ENCODE measurements at places on chromosomes 6 and 20. TPM values are rescaled to one million over a fixed set of nuclear protein-coding genes. Genes with fewer than 3 reads are reported as not detected.

GRCh38 chr6:84095156-84095555 is 61.6 kb downstream of the MRAP2 start:
- H3K27me3 ChIP-seq, result no peaks in the 10 kb centered on the region
- H3K27ac ChIP-seq, result no peak overlapping the region
- H3K36me3 ChIP-seq, result no peaks in the 10 kb centered on the region
- no peaks in the 10 kb centered on the region for H3K4me1 ChIP-seq

Gene PNPLA1
- 0.28 TPM for total RNA-seq

Gene PRDM13
- not detected for total RNA-seq

DNA sequence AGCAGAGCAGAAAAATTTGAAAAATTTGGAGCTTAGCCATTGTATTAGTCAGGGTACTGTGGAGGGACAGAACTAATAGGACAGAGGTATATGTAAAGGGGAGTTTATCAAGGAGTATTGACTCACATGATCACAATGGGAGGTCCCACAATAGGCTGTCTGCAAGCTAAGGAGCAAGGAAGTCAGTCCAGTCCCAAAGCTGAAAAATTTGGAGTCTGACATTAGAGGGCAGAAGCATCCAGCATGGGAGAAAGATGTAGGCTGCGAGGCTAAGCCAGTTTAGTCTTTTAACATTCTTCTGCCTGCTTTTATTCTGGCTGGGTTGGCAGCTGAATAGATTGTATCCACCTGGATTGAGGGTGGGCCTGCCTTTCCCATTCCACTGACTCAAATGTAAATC is 82.0 kb downstream of the SMPDL3A start:
- no peaks in the 10 kb centered on the region for H3K36me3 ChIP-seq
- no peak overlapping the region for H3K4me3 ChIP-seq
- no peak for DNase-seq
- H3K27ac ChIP-seq, result no peak overlapping the region
- H3K4me1 ChIP-seq, result no peaks in the 10 kb centered on the region

GRCh38 chr6:28446818-28447511 is 3.7 kb upstream of the ZSCAN23 start:
- H3K4me1 ChIP-seq, result peaks cover 9% of the 10 kb centered on the region
- DNase-seq, result no peak
- H3K27ac ChIP-seq, result no peak overlapping the region
- H3K36me3 ChIP-seq, result no peaks in the 10 kb centered on the region
- no peak overlapping the region for H3K4me3 ChIP-seq

Gene HLA-F
- total RNA-seq, result 91.7 TPM

Gene FLRT3
- total RNA-seq, result 8.7 TPM

Gene SPEF1
- total RNA-seq, result 0.26 TPM

- DNase-seq, result no peak
- H3K4me3 ChIP-seq, result no peak overlapping the region
- no peaks in the 10 kb centered on the region for H3K4me1 ChIP-seq
- no peaks in the 10 kb centered on the region for H3K27me3 ChIP-seq
- H3K36me3 ChIP-seq, result no peaks in the 10 kb centered on the region
Observed at GRCh38 chr6:120056085-120056484, 706.5 kb upstream of the MAN1A1 start.

Gene TBXT
- not detected for total RNA-seq

Gene BEND3
- 1.7 TPM for total RNA-seq

- H3K4me3 ChIP-seq, result no peak overlapping the region
- no peak overlapping the region for H3K27ac ChIP-seq
- H3K27me3 ChIP-seq, result no peaks in the 10 kb centered on the region
- H3K36me3 ChIP-seq, result no peaks in the 10 kb centered on the region
Observed at GRCh38 chr6:170122651-170123050, 168.2 kb downstream of the DLL1 start.

DNA sequence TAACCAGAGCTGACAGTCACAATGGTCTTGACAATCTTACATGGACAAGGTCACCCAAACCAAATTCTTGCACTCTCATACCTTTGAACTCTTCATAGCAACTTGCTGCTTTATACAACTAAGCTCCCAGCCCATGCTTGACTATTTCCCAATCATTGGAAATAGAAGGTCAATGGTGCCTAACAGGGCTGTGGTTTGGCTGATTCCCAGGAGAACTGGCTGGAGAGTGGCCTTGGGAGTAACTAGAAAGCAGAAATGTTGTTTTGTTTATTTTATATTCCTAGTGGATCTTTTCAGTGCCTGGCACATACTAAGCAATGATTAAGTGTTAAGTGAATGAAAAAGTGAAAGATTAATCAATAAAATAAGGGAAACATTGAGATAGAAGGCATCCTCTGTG is 3.0 kb downstream of the SPINT4 start:
- H3K4me1 ChIP-seq, result no peaks in the 10 kb centered on the region
- H3K27me3 ChIP-seq, result no peaks in the 10 kb centered on the region
- H3K36me3 ChIP-seq, result no peaks in the 10 kb centered on the region
- H3K27ac ChIP-seq, result no peak overlapping the region
- DNase-seq, result peak; percentile 60

GRCh38 chr6:75492386-75493153 is 1.0 kb downstream of the FILIP1 start:
- peaks cover 4% of the 10 kb centered on the region for H3K4me1 ChIP-seq
- H3K27me3 ChIP-seq, result no peaks in the 10 kb centered on the region
- H3K27ac ChIP-seq, result no peak overlapping the region
- DNase-seq, result no peak

DNA sequence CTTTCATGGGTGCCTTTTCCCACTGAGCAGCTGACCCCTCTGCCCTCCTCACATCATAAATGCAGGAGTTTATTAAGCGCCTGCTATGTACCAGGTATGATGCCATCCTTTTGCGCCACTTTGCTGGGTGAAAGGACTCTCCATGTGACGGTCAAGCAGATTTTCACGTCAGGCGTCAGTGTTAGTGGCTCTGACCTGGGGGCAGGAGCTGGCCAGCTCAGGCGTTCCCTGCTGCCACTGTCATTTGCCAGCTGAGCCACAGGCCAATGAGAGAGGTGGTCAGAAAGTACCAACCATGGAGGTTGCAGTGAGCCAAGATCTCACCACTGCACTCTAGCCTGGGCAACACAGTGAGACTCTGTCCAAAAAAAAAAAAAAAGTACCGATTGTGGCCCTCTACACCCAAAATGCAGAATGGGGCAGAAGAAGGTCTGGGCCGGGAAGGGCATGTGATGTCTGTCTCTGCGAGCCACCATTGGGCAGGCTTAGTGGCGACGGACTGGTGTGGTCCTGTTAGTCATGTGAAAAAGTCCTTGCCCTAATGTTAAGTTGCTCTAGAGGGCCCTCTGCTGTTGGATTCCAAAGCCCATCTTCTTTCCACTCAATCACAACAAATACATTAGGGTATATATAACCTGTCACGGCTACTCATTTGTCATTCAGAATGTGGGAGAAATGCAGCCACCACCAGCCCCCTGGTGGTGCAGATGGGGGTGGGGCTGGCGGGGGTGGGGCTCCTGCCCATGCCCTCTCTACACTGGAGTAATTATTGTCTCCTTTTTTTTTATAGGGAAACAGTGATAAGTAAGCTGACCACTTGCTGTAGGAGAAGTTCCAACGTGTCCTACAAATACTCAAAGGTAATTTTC is 18.4 kb upstream of the SLC22A1 start:
- no peaks in the 10 kb centered on the region for H3K27me3 ChIP-seq
- H3K36me3 ChIP-seq, result peaks cover 43% of the 10 kb centered on the region
- H3K27ac ChIP-seq, result no peak overlapping the region
- no peaks in the 10 kb centered on the region for H3K4me1 ChIP-seq
- no peak overlapping the region for H3K4me3 ChIP-seq
- no peak for DNase-seq

DNA sequence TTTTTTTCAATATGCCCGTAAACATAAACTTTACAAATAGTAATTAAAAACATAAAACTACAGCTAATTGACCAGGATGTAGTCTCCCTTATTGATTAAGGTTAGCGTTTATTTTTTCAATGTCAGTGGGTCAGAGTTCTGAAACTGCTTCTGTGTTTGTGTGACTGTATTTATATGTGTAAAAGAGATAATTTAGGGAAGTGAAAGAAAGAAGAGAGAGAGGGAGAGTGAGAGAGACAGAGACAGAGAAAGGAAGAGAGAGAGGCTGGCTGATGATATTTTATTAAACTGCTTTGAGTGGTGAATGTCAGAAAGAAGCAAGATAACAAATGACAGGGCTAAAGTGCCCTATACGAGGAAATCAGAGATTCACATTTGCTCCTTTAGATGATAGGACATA is 266.1 kb upstream of the PTCHD4 start:
- H3K27me3 ChIP-seq, result no peaks in the 10 kb centered on the region
- H3K4me1 ChIP-seq, result no peaks in the 10 kb centered on the region
- no peak for DNase-seq
- H3K4me3 ChIP-seq, result no peak overlapping the region
- no peaks in the 10 kb centered on the region for H3K36me3 ChIP-seq

Gene RIPPLY2
- total RNA-seq, result 2.3 TPM

Gene ADTRP
- 0.22 TPM for total RNA-seq

DNA sequence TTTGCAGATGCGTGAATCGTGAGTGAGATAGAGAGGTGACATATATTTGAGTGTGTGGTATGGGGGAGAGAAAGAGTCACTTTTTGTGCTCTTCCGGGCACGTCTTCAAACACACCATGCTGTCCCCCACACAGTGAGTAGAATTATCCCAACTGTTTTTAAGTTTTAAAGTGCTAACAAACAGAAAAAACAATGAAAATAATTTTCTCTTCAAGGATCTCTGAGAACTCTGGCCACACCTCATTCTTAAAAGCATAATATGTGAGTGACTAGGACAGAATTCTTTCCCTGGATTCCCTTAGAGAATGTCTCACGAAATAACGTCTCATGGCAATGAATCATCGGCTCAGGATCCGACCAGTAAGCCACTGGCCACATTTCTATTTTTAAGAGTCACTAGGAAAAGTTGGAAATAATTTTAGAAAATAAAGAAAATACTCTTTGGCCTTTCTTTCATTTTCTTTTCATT is 235.7 kb upstream of the ZNF217 start:
- H3K4me1 ChIP-seq, result no peaks in the 10 kb centered on the region
- peak overlapping the region; percentile 48 for H3K27ac ChIP-seq
- no peak overlapping the region for H3K4me3 ChIP-seq
- no peak for DNase-seq

DNA sequence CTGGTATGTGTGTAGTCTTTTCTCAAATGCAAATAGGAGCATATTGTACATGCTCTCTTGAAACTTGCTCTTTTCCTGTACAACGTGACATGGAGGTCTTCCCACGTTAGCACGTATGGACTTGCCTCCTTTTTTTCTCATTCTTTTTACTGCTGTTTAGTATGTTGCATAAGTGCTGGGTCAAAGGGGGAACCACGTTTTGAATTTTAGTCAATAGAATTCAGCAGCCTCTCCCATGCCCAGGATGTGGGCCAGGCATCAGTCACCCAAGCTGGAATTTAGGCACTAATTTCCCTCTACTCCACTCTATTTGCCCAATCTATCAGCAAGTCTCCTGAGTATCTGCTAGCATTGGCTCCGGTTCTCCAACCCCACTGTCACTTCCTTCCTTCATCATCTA is 41.5 kb upstream of the RNF24 start:
- H3K27me3 ChIP-seq, result no peaks in the 10 kb centered on the region
- DNase-seq, result no peak
- no peak overlapping the region for H3K27ac ChIP-seq

DNA sequence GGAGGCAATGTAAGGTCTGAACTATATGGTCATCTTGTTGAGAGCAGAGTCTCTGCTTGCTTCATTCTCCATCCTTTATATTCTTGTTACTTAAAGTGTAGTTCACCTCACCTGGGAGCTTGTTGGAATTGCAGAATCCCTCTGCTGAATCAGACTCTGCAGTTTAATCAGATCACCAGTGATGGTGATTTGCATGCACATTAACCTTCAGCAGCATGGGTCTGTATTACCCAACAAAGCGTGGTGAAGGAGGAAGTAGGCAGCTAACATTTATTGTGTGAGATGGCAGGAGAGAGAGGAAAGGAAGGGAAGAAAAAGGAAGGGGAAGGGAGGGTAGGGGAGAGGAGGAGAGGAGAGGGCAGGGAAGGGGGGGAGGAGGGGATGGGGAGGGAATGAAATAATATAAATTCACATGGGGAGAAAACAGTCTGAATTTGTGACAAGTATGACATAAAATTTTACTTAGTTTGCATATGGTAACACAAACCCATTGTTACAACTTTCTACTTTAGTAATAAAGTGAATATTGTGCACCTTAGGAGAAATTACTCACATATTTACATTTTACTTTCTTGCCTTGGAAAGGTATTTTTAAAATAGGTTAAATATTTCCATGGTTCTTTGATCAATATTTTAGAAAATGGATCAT is 740.7 kb downstream of the DHX35 start:
- no peak overlapping the region for H3K27ac ChIP-seq
- H3K4me1 ChIP-seq, result no peaks in the 10 kb centered on the region
- DNase-seq, result no peak
- H3K27me3 ChIP-seq, result no peaks in the 10 kb centered on the region
- H3K36me3 ChIP-seq, result no peaks in the 10 kb centered on the region
- H3K4me3 ChIP-seq, result no peak overlapping the region

DNA sequence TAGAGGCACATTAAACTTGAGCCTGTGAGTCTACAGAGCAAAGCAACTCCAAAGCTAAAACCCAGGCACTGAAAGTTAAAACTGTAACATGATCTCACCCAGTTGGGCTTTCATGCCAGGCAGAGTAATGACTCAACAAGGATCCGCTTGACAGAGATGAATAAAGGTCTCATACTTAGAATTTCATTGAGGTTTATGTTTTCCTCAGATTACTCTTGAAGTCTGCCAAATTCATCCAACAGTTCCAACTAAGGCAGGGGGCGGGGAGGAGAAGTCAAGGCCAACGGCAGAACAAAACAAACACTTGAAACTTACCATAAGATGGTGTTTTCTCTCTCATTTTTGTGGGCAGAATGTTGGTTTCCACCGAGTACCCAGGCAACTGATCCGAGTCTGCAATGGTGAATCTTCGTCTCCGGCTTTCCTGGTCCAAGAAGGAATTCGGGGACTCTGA is 54.0 kb upstream of the IPCEF1 start:
- H3K4me1 ChIP-seq, result peaks cover 14% of the 10 kb centered on the region
- H3K4me3 ChIP-seq, result no peak overlapping the region
- DNase-seq, result peak; percentile 73
- no peaks in the 10 kb centered on the region for H3K36me3 ChIP-seq
- no peaks in the 10 kb centered on the region for H3K27me3 ChIP-seq

Gene PPDPF
- 89.1 TPM for total RNA-seq

Gene HLA-DQA2
- total RNA-seq, result 1.5 TPM

All from adrenal gland (tissue), 19 donors.